ENCODE measurements at places on chromosomes 4 and X.

GRCh38 chr4:59570860-59571476 lies 1629.2 kb upstream of the ADGRL3 start:
- no peak for DNase-seq

- DNase-seq: no peak
These were observed 393.7 kb downstream of the GASK1B start for GRCh38 chr4:157779081-157779480.

- no peak for DNase-seq
These were observed 25.4 kb downstream of the TMSB4X start for GRCh38 chrX:13000301-13000811.

DNA sequence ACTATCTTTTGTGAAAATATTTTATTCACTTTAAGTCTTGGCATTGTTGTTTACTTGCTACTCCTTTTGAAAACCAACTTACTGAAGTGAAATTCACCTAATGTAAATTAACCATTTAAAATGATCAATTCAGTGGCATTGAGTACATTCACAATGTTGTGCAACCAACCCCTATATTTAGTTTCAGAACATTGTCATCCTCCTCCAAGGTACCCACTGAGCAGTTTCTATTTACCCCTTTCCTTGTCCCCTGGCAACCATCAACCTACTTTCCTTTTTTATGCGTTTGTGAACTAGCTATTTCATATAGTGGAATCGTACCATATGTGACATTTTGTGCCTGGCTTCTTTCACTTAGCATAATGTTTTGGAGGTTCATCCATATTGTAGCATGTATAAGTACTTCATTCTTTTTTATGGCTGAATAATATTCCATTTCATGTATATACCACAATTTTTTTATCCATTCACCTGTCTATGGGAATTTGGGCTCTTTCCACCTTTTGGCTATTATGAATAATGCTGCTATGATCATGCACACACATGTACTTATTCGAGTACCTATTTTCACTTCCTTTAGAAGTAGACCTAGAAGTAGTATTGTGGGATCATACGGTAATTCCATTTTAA lies 85.0 kb downstream of the WWC2 start:
- no peak for DNase-seq

- no peak for DNase-seq
These were observed 33.6 kb upstream of the WFS1 start for GRCh38 chr4:6235901-6236640.

GRCh38 chr4:82624819-82625218 lies 63.0 kb upstream of the TMEM150C start:
- DNase-seq: no peak

DNA sequence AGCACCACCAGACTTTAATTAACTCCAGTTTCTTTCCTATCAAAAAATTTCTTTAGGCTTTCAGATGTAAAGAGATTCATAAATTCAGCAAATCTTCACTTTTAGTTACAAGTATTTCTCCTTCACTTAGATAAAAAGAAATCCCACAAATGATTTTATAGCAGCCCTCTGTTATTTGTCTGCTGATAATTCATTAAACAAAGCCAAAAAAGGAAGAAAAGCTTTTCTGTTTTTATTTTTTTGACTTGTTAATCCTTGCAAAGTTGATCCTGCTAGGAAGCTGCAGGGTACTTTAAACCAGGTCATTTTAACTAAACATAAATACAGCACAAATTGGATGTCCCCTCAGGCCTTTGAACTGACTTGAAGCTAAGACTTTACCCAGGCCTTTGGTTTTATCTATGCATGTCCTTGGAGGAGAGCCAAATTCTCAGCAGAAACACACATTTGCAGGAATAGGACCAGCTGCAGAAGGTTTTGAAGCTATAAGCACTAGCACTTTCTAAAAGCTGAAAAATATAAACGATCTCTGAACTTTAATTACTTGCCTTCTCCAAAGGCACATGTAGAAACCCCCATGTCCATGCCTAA lies 57.5 kb downstream of the PCDH18 start:
- DNase-seq: peak; percentile 32
